Ascending aorta (tissue), 2 donors: ENCODE measurements at places on chromosomes 6 and 20.

GRCh38 chr6:153214436-153214835 lies 83.4 kb upstream of the RGS17 start:
- no peak overlapping the region for H3K27ac ChIP-seq
- no peak overlapping the region for H3K4me3 ChIP-seq
- DNase-seq: no peak
- no peaks in the 10 kb centered on the region for H3K27me3 ChIP-seq
- no peaks in the 10 kb centered on the region for H3K36me3 ChIP-seq
- H3K4me1 ChIP-seq: no peaks in the 10 kb centered on the region

- no peaks in the 10 kb centered on the region for H3K4me1 ChIP-seq
- no peak overlapping the region for H3K27ac ChIP-seq
- H3K36me3 ChIP-seq: no peaks in the 10 kb centered on the region
- no peaks in the 10 kb centered on the region for H3K27me3 ChIP-seq
- H3K4me3 ChIP-seq: no peak overlapping the region
Observed at GRCh38 chr20:50242863-50243609, 52.4 kb downstream of the CEBPB start.

DNA sequence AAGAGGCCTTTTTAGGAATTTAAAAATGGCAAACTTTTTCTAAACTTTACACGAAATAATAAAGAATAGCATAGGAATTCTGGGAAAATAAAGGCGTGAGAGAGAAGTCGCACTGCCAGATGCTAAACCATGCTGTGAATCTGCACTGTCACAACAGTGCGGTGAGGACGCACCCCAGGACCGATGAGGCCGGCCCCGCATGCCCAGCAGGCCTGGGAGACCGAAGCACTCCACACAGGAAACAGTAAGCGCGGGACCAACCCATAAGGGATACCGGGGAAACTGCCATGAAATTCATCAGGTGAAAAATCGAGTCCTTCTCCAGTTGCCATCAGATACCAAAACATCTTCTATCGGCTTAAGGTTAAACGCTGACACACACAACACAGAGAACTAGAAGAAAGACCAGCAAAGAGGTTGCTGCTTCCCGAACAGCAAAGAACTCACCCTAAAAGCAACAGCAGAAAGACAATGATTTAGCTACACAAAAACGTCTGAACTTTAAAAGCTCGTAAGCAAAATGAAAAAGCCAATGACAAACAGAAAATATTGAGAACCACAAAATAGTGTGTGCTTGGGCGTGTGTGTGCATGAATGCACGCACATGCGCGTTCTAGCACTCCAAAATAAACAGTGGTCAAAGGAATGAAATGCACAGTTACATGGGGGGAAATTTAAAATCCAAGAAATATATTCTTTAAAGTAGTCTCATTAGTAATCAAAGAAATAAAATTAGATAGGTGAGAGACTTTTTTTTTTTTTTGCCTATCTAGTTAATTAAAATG lies 15.4 kb downstream of the RAMACL start:
- no peak overlapping the region for H3K4me3 ChIP-seq
- no peak for DNase-seq
- H3K27ac ChIP-seq: no peak overlapping the region
- peaks cover 5% of the 10 kb centered on the region for H3K4me1 ChIP-seq

DNA sequence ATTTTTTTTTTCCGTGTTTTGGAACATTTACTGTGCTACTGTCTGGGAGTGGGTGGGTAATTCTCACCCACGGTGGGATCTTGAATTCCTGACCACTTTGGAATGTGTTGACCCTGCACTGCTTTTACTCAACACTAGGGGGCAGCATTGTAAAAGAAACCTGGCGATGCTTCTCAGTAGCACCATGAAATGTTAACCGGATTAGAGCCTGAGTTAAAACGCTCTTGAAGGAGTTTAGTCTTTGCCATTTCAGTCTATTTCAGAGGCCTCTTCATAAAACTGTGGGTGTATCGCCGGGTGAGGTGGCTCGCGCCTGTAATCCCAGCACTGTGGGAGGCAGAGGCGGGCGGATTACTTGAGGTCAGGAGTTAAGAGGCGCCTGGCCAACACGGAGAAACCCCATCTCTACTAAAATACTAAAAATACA lies 114.4 kb upstream of the PRND start:
- no peaks in the 10 kb centered on the region for H3K27me3 ChIP-seq
- no peak overlapping the region for H3K4me3 ChIP-seq
- no peak for DNase-seq
- no peak overlapping the region for H3K27ac ChIP-seq
- H3K4me1 ChIP-seq: no peaks in the 10 kb centered on the region
- no peaks in the 10 kb centered on the region for H3K36me3 ChIP-seq

- H3K27ac ChIP-seq: no peak overlapping the region
- no peak overlapping the region for H3K4me3 ChIP-seq
- no peaks in the 10 kb centered on the region for H3K36me3 ChIP-seq
- DNase-seq: no peak
- H3K4me1 ChIP-seq: peaks cover 4% of the 10 kb centered on the region
Observed at GRCh38 chr6:11039040-11039439, 5.1 kb downstream of the ELOVL2 start.

- H3K4me3 ChIP-seq: no peak overlapping the region
- no peaks in the 10 kb centered on the region for H3K36me3 ChIP-seq
- no peaks in the 10 kb centered on the region for H3K27me3 ChIP-seq
- H3K4me1 ChIP-seq: no peaks in the 10 kb centered on the region
- no peak overlapping the region for H3K27ac ChIP-seq
Observed at GRCh38 chr6:147621263-147621662, 112.8 kb downstream of the SAMD5 start.

- DNase-seq: no peak
- H3K27ac ChIP-seq: no peak overlapping the region
- no peaks in the 10 kb centered on the region for H3K27me3 ChIP-seq
- H3K36me3 ChIP-seq: no peaks in the 10 kb centered on the region
- H3K4me1 ChIP-seq: no peaks in the 10 kb centered on the region
Observed at GRCh38 chr6:140046016-140046632, 671.7 kb upstream of the CITED2 start.

- no peak for DNase-seq
- no peaks in the 10 kb centered on the region for H3K36me3 ChIP-seq
- no peak overlapping the region for H3K4me3 ChIP-seq
- no peaks in the 10 kb centered on the region for H3K27me3 ChIP-seq
- peak overlapping the region; percentile 45 for H3K27ac ChIP-seq
- H3K4me1 ChIP-seq: no peaks in the 10 kb centered on the region
Observed at GRCh38 chr6:11307226-11307625, 74.8 kb upstream of the NEDD9 start.

DNA sequence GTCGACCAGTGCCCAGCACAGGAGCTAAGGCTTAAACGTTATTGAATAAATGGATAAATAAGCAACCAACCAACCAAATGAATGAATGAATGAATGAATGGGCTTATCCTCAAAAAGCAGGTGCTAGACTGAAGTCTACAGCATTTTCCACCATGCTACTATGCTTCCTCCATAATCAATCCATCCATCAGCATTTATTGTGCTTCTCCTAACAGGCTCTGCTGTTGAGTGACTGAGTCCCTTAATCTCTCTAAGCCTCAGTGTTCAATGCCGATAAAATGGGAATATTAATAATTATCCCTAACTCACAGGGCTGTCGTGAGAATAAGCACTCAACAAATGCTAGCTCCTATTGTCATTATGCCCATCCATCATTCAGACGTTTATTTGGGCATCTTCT lies 4.6 kb upstream of the NOL4L start:
- H3K4me3 ChIP-seq: no peak overlapping the region
- no peaks in the 10 kb centered on the region for H3K27me3 ChIP-seq
- H3K36me3 ChIP-seq: no peaks in the 10 kb centered on the region

DNA sequence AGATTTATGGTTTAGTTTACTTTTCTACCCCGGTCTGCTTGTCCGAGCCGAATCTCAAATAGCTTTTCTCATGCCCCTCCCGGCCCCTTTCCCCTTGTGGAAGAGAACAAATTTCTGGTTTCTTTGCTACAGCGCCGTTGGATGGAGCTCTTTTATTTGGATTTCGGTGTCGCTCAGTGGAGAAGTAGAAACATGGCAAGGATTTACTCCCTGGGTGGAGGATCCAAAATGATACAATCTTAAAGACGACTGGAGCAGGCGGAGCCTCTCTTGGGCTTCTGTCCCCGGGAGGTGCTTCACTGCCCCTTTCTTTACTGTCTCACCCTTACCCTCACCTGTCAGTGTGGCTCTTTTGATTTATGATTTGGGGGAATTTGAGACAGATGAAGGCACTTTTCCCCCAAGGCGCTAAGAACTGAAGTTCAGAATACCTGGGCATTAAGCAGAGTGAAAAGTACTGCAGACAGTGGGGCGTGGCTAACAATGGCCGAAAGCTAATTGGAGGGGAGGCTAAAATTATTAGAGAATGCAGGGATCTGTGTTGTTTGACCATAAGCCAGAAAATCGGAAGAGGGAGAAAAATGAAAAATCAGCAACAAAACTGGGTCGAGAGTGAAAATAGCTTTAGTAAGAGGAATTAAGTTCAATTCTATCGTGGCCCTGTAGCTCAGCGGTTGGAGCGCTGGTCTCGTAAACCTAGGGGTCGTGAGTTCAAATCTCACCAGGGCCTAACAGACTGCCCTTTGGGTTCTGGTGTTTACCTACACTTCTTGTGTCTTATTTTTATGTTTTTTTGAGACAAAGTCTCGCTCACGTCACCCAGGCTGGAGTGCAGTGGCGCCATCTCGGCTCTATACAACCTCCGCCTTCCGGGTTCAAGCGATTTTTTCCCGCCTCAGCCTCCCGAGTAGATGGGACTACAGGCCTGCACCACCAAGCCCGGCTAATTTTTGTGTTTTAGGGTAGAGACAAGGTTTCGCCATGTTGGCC lies 145.1 kb upstream of the ZNF184 start:
- no peaks in the 10 kb centered on the region for H3K27me3 ChIP-seq
- H3K4me1 ChIP-seq: no peaks in the 10 kb centered on the region
- DNase-seq: no peak
- H3K27ac ChIP-seq: no peak overlapping the region
- H3K4me3 ChIP-seq: peak overlapping the region; percentile 26
- H3K36me3 ChIP-seq: no peaks in the 10 kb centered on the region

GRCh38 chr6:33998660-33999059 lies 147.2 kb downstream of the GRM4 start:
- no peaks in the 10 kb centered on the region for H3K36me3 ChIP-seq
- DNase-seq: no peak
- no peak overlapping the region for H3K4me3 ChIP-seq

GRCh38 chr6:43667245-43668150 lies 20.1 kb downstream of the MRPS18A start:
- H3K27me3 ChIP-seq: no peaks in the 10 kb centered on the region
- peak; percentile 90 for DNase-seq
- peak overlapping the region; percentile 35 for H3K4me3 ChIP-seq
- H3K4me1 ChIP-seq: peaks cover 29% of the 10 kb centered on the region
- peaks cover 19% of the 10 kb centered on the region for H3K36me3 ChIP-seq
- peak overlapping the region; percentile 62 for H3K27ac ChIP-seq

DNA sequence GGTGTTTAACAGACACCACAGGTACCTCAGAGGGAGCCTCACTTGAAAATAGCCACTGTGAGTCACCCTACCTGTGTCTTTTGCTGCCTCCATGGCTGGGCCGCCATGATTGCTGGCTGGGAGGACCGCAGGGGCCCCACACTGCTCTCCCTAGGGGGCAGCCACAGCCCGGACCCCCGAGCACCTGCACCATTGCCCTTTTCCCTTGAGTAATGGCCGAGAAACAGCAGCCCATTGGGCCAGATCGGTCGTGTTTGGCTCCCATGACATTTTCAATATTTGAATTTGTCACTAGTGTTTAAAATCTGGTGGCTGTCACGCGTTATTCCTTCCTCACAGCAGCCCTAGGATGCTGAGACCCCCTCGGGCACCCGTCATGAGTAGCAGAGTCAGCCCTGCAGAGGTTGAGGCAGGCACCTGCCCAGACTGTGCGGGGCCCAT lies 6.7 kb downstream of the ZBP1 start:
- no peak overlapping the region for H3K27ac ChIP-seq
- no peaks in the 10 kb centered on the region for H3K36me3 ChIP-seq
- DNase-seq: no peak

DNA sequence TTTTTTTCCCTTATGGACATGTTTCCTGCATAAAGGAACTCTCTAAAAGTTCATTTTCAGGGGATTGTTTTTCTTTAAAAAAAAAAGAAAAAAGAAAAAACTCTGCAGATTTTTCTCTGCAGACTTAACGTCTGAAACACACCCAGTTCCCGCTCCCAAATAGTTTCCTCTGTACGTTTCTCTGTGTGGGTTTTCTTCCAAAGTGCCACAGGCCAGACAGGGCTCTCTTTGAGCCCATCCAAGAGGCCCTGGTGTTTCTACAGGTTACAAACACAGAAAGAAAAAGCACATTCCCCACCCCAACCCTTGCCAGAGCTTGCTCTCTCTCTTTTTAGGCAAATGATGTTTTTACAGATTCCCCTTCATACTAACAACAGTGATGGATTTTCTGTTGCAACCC lies 258.6 kb downstream of the FNDC1 start:
- H3K4me1 ChIP-seq: no peaks in the 10 kb centered on the region
- no peaks in the 10 kb centered on the region for H3K27me3 ChIP-seq
- H3K36me3 ChIP-seq: no peaks in the 10 kb centered on the region
- no peak overlapping the region for H3K4me3 ChIP-seq
- DNase-seq: no peak

GRCh38 chr20:4516876-4517275 lies 204.8 kb upstream of the PRND start:
- H3K27ac ChIP-seq: no peak overlapping the region
- H3K27me3 ChIP-seq: no peaks in the 10 kb centered on the region
- no peak overlapping the region for H3K4me3 ChIP-seq
- H3K36me3 ChIP-seq: no peaks in the 10 kb centered on the region
- H3K4me1 ChIP-seq: no peaks in the 10 kb centered on the region
- no peak for DNase-seq

DNA sequence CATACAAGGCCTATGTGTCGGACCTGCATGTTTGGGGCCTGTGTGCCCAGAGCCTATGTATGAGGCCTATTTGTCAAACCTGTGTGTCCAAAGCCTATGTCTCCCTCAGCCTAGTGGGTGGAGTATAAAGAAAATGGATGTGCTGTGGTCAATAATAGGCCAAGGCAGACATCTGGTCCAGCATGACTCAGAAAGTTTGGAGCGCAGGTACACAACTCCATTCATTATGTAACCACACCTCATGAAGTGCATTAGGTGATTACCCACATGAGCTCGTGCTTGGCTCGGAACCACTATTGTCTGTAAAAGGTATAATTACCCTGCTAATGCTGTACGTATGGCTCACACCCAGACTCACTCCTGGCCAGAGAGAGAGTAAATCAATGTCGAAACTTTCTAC lies 302.4 kb upstream of the POU3F2 start:
- no peaks in the 10 kb centered on the region for H3K27me3 ChIP-seq
- H3K36me3 ChIP-seq: no peaks in the 10 kb centered on the region
- DNase-seq: no peak
- no peak overlapping the region for H3K27ac ChIP-seq

DNA sequence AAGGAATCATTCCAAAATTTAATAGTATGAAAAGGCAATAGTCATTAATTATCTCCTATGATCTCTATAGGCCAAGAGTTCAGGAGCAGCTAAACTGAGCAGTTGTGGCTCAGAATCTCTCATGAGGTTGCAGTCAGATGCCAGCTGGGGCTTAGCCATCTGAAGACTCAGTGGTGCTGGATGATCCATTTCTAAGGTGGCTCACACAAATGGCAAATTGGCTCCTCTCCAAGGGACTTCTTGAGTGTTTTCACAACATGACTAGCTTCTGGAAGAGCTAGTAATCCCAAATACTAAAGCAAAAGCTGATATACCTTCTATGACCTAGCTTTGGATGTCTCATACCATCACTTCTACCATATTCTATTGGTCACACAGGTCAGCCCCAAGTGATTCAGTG lies 104.2 kb downstream of the HAO1 start:
- H3K4me3 ChIP-seq: no peak overlapping the region
- no peaks in the 10 kb centered on the region for H3K4me1 ChIP-seq
- DNase-seq: no peak
- H3K36me3 ChIP-seq: no peaks in the 10 kb centered on the region
- H3K27me3 ChIP-seq: no peaks in the 10 kb centered on the region

GRCh38 chr6:33590531-33591198 lies 10.6 kb upstream of the BAK1 start:
- H3K36me3 ChIP-seq: no peaks in the 10 kb centered on the region
- no peak for DNase-seq
- H3K27me3 ChIP-seq: no peaks in the 10 kb centered on the region
